ENCODE measurements at places on chromosomes 12 and 14.
A peak's percentile ranks its signal among the peaks of the same experiment; 100 is the strongest.

- no peak for DNase-seq
Observed at GRCh38 chr14:77145975-77146740, 4.6 kb upstream of the ZDHHC22 start.

GRCh38 chr12:121245031-121245430, 35.1 kb downstream of the P2RX4 start:
- DNase-seq = no peak

DNA sequence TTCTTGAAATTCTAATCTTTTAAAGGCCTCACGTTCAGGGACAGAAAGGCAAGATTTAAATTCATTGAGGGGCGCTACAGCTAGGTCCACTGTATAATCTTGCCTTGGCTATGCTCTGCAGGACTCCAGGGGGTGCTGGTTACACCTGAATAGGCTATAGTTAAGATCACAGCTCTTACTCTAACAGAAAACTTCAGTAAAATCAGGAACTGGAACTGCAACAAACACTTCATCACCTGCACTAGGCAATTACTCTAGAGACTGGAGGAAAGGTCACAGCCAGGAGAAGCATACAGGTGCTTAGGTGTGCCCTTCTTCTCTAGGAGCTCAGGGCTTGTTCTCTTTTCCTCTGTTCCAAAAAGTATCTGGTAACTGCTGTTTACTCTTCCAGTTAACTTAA, 20.9 kb downstream of the SLCO1C1 start:
- DNase-seq = no peak

DNA sequence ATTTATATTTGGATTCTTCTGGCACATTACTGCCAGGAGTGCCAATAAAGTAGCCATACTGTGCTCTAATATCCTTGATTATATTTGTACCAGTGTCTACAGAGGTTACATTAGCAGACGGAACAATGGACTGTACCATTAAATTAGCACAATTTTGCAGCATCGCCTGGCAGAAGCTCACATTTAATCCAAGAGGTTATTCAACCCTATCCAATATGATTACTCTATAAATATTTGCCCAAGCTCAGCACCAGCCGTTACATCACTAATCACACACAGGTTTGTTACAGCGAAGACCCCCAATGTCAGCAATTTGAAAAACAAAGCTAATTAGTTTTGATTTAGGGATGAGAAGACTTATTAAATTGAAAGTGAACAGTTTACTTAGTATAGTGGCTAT, 16.9 kb upstream of the MGST1 start:
- no peak for DNase-seq

GRCh38 chr12:113334786-113335539, at the start of gene SLC8B1:
Gene SLC8B1, minus strand, starts transcription at chr12:113335109. Its CDS starts 2,231 bp downstream, at chr12:113332878.
- peak; percentile 83 for DNase-seq
